A673 (cell line): ENCODE measurements at places on chromosomes 6 and 20. TPM values are rescaled to one million over a fixed set of nuclear protein-coding genes. Genes with fewer than 3 reads are reported as not detected.

DNA sequence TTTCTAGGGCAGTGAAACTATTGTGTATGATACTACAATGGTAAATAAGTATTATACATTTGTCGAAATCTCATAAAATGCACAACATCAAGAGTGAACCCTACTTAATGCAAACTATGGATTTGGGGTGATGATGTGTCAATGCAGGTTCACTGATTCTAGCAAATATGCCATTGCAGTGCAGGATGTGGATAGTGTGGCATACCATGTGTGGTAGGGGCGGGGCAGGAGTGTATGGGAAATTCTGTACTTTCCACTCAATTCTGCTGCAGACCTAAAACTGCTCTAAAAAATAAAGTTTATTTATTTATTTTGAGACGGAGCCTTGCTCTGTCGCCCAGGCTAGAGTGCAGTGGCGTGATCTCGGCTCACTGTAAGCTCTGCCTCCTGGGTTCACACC, 44.3 kb downstream of the ABHD12 start:
- H3K36me3 ChIP-seq: no peaks in the 10 kb centered on the region
- no peaks in the 10 kb centered on the region for H3K4me1 ChIP-seq
- DNase-seq: no peak
- H3K27me3 ChIP-seq: no peaks in the 10 kb centered on the region

Gene CAP2
- 18.4 and 20.8 TPM in 2 replicates for total RNA-seq

Gene ZC3H12D
- 0.30 and 0.33 TPM in 2 replicates for total RNA-seq

DNA sequence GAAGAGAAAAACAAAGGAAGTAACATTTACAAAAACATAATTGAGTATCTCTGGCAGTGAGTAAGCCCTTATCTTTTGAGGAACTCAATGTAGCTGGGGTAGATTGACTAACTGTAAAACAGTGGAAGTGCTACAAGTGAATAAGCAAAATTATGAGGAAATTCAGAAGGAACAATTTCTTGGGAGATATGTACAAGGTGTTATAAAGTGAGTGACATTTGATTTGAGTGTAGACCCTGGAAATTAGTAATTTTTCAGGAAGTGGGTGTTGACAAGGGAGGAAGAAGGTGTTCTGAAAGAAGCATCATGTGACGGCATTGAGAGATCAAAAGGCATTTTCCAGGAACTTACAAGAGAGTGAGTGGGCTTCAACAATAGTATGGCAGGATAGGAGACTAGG, 22.2 kb downstream of the XRN2 start:
- H3K36me3 ChIP-seq: peaks cover 10% of the 10 kb centered on the region
- no peak for DNase-seq
- no peak overlapping the region for H3K4me3 ChIP-seq
- H3K4me1 ChIP-seq: peaks cover 5% of the 10 kb centered on the region
- no peak overlapping the region for H3K27ac ChIP-seq
- no peaks in the 10 kb centered on the region for H3K27me3 ChIP-seq

DNA sequence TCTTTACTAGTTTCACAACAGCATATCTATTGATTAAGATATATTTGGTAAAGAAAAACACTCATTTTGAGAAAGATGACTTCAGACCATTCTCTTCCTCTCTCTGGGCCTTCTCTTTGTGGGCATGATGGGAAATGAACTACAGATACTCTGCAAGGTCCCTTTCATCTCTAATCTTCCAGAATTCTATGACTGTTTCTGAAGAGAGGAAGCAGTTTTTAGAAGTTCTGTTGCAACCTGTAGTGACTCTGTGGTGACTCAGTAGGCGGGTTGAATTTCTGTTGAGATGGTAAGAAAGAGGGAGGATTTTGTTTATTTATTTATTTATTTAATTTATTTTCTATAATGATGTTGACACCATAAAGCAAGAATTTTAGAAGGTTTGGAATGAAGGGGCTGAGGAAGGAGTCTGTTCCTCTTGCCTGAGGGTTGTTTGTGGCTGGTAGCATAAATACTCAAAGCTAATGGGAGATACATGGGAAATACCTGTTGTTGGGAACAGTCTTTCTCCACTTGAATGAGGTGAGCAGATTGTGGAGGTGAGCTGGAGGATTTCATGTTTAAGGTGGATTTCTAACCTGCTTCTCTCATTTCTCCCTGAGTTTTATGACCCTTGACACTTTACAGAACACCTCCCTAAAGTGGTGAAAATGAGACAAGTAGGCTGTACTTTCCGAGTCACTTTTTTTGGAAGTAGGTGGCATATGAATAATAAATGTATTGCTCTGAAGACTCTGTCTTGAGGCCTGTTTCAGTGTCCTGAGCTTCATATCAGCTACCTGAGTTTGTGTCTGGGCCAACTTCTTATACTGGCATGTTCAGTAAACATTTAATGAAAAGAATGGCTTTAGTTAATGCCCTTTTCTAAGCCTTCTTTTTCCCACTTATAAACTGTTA, 15.0 kb downstream of the ACSS2 start:
- H3K27ac ChIP-seq: no peak overlapping the region
- no peak for DNase-seq
- no peaks in the 10 kb centered on the region for H3K4me1 ChIP-seq
- peaks cover 5% of the 10 kb centered on the region for H3K36me3 ChIP-seq
- no peak overlapping the region for H3K4me3 ChIP-seq
- H3K27me3 ChIP-seq: no peaks in the 10 kb centered on the region

Gene DAAM2
- 4.8 and 5.7 TPM in 2 replicates for total RNA-seq
